ENCODE measurements at places on chromosomes 4 and X.

- DNase-seq = no peak
These were observed 3.6 kb upstream of the AMOT start for GRCh38 chrX:112844250-112844649.

DNA sequence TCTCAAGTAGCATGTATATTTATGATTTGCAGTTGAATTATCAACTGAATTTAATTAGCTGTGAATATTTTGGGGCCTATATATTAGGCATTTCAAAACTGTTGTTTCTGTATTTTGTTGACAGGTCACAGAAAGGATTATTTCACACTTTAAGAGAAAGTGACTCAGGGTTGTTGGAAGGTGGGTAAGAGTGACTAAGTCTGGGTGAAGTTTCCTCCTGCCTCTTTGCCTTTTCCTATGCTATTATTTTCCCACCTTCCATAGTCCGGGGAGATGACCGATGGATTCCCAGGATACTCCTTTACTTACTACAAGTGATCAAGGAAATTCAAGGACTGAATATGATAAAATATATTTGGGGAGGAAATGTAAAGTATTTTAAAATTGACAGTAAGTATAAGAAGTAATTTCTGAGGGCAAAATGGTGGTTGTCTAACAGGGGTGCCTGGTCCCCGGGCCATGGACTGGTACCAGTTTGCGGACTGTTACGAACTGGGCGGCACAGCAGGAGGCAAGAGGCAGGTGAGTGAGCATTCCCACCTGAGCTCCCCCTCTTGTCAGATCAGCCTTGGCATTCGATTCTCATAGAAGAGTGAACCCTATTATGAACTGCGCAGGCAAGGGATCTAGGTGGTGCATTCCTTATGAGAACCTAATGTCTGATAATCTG is 175.5 kb upstream of the GPRIN3 start:
- DNase-seq = no peak

GRCh38 chr4:52864793-52865192 is 2.7 kb downstream of the RASL11B start:
- DNase-seq = no peak

- no peak for DNase-seq
These were observed 529.6 kb upstream of the IGFBP7 start for GRCh38 chr4:57639561-57640382.

GRCh38 chrX:29671421-29671820 is 543.9 kb upstream of the MAGEB2 start:
- no peak for DNase-seq

DNA sequence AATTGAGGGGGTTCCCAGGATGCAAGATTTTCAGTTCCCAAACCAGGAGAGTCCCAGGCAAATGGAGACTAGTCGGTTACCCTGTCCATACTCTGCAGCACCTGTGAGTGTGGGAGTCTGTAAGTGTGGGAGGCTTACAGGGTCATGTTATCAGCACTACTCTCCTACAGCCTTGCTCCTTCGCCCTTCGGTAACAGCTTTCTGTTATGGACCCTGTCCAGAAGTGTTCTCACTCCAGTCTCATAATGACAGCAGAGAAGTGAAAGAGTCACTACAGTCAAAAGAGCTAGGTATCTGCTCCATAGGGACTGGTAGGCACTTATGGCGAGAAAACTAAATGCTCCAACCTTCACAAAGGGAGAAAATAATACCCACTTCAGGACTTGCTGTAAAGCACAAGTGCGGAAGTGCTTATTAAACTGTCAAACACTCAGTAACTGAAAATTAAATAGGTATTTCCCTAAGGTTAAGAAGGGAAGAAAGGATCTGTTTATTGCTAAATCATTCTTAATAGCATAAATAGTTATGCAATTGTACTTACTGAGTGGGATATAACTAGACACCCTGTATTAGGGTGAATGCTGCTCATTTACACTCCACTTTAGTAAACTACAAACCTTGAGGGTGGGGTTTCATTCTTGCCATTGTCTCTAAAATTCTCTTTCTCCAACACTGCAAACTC is 2.7 kb upstream of the ADH7 start:
- DNase-seq = no peak

DNA sequence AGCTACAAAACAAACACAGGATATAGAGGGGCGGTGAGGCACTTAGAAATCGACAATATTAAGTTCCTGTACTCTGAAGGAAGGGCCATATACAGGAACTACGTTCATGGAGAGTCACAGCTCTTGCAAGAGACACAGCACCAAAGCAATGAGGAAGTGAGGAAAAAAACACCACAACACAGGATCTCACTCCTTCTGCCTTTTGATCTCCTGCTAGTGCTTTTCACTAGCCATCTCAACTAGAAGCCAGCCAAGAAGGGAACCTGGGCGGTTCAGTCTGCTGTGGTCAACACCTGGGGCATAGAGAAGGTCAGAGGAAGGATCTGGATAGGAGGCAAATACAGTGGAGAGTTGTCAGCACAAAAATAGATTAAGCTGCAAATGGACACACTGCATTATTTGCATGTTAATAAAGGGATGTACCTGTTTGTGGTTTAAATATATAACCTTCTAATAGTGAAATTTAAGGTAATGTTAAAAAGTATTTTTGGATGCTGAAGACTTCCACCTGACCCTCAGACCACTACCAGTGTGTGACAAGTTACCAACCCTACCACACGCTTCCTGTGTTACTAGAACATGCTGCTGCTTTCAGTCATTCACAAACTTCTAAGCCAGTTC is 104.6 kb downstream of the DTHD1 start:
- DNase-seq = no peak

DNA sequence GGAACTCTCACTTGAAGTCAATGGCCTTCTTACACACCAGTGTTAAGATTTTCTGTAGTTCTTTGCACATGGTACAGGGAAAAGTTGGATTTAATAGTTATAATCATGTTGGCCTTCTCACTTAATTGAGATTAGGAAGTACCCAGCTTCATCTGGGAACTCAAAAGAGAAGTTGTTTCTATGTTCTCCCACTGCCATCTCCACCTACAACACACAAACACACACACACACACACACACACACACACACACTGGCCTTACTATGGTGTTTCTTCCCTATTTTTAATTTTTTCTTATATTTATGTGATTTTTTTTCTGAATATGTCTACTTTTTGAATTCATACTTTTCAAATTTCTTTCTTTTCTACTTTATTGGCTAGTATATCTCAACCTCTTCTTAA is 10.0 kb upstream of the CHIC2 start:
- no peak for DNase-seq

GRCh38 chr4:73257651-73258435 is 755 bp downstream of the ANKRD17 start:
- DNase-seq = no peak

DNA sequence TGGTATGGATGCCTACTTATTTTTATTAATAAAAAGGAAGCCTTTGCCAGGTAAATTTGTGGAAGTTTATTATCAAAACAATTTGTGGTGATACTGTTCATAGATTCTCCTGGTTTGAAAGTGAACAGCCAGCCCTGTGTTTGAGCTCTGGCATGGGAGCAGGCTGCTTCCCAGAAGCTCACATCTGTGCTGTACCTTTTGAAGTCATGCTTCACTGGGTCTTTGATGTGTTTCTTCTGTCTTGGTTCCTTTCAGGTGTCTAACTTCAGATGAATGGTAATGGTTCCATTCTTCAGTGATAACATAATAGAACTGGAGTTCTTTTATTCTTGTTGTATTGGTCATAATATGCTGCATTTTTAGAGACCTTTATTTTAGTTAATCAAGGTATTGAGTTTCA is 85.5 kb downstream of the BMPR1B start:
- no peak for DNase-seq

DNA sequence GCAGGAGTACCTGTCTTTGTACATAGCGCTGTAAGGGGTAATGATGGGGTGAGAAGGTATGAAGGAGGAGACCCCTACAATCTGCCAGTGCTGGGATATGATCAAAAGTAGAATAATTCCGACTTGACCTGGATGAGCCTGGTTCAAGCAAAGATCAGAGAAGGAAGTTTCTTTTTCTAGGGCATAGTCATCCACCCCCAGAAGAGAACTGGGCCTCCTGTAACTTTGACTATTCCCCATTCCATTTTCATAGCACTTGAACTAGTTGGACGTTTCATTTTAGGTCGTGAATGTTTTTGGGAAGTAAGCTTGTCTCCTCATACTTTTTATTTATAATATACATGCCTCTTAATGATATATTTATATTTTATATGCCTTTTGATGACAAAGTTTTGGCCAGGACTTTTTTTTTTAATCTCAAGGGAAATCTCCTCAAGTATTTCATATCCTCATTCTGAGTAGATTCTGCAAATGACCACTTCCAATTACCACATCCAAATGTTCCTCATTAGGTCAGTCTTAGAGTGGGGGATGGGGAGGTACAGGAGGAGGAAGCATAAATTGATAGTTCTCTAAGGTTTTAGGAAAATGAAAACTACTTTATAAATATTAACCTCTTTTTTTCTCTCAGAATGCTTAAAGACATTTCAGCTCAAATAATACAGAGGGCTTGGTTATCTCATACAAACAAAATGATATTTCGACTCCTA is 3.5 kb downstream of the CXorf58 start:
- DNase-seq = no peak

DNA sequence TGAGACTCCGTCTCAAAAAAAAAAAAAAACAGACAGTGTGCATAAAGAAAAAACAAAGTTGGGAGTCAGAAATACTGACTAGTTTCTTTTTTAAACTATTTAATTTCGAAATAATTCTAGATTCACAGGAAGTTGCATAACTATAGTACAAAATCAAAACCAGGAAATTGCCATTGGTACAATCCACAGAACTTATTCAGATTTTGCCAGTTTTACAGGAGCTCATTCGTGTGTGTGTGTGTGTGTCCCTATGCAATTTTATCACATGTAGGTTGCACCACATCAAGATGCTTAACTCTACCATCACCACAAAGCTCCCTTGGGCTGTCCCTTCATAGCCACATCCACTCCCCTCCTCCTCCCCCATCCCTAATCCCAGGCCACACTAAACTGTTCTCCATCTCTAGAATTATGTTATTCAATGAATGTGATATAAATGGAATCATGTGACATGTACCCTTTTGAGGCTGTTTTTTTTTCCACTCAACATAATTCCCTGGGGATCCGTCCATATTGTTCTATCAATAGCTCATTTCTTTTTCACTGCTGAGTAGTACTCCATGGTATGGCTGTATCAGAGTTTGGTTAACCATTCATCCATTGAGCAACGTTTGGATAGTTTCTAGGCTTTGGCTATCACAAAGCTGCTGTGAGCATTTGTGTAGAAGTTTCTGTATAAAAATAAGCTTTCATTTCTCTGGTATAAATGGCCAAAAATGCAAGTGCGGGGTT is 16.3 kb upstream of the DDX3X start:
- no peak for DNase-seq

DNA sequence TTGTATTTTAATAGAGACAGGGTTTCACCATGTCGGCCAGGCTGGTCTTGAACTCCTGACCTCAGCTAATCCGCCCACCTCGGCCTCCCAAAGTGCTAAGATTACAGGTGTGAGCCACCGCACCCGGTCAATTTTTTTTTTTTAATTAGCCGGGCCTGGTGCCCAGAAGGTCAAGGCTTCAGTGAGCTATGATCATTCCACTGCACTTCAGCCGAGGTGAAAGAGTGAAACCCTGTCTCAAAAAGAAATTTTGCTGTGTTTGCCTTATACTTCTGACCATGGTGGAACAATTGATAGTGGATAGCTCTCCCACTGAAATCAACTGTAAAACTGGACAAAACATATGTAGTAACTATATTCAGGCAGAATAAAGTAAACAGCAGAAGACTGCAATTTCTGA is 24.0 kb upstream of the SMIM14 start:
- DNase-seq = no peak

DNA sequence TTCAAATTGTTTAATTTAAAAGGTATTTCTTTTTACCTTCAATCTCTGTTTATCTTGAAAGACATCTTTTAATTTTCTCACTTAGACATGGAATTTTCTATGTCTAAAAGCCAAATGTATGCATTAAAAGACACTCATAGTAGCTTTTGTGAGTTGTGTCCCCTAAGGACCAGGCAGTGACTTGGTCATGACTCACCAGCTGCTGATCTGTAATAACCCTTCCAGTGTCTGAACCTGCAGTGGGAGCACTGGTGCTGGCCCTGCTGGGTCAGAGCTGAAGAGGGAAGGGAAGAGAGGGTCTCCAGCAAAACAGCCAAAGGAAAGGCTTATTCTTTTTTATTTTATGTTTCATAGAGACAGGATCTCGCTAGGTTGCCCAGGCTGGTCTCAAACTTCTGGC is 31.1 kb upstream of the SH3D19 start:
- no peak for DNase-seq

- no peak for DNase-seq
These were observed 81.2 kb downstream of the KLF8 start for GRCh38 chrX:56313308-56313707.

DNA sequence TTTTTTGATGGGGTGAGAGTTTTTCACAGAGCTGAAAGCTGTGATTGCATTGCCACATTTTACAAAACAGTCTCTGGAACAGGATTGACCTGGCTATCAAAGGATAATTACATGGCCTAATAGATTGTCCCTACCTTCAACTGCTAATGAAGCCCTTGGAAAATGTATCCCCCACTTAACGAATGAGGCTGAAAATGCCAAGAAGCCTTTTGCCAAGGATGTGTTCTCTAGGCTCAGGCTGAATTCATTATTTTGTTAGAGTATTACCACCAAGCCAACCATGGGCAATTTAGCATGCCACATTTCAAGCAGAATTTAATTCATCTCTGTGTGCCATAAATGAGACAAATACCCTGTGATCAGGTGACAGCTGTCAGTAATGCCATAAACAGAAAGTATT is 35.5 kb downstream of the SHROOM3 start:
- no peak for DNase-seq

DNA sequence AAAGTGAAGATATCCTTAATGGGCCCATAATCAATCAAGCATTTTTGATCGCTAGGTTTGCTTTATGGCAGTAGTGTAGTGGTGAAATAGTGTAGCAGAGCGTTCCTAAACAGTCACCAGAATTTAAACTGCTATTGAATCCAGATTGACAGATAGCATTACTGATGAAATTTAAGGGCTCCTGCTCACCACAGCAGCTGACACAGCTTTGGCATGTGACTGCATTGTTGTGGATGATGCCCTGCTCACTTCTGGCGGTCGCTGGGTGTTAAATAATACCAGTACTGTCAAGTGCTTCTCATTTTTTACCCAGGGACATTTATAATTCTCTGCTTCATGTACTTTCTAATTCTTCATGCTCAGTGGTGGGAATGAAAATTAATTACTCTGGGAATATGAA is 102.0 kb upstream of the ARHGAP24 start:
- no peak for DNase-seq

GRCh38 chr4:67929426-67929825 is 33.9 kb downstream of the TMPRSS11A start:
- DNase-seq = no peak

DNA sequence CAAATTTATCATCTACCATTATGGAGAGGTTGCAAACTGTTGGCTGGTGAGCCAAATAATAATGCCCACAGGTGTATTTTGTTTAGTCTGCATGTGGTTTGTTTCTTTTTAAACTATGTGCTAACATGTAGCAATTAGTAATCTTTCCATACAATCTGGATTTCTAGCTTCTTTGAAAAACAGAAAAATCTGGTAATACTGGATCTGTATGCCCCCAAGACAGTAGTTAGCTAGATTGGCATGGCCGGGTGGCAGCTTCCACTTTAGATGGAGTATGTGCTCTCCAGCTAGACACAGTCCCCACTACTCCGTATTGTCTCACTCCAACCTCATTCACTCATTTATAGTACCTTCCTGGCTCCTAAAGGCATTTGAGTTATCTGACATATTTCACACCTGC is 91.3 kb downstream of the NHSL2 start:
- DNase-seq = no peak

Data from right lobe of liver (tissue), 6 donors.